Stimulated activated CD4-positive, alpha-beta T cell treated with anti-CD3 and anti-CD28 coated beads, Interleukin-15, amount 100 ng/mL, for 48 hours (primary cell): ENCODE measurements at places on chromosomes 16 and 17.
A peak's percentile ranks its signal among the peaks of the same experiment; 100 is the strongest.

DNA sequence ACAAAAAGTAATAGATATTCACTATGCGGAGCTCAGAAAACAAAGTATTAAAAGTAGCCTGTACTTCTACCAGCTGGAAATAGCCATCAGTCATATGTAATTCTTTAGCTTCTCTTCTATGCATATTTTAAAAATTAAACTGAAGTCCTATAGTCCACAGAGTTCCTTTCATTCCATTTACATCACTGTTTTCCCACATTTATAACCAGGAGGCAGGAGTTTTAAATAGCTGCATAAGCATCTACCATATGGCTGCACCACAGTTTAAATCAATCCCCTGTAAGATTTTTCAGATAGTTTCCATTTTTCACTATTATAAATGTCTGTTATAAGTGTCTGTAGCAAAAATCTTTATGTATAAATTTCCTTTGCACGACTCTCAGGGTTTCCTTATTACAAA lies 45.1 kb downstream of the ZFHX3 start:
- no peak for DNase-seq

- no peak for DNase-seq
These were observed 138.4 kb downstream of the PCTP start for GRCh38 chr17:55889271-55889670.

GRCh38 chr17:5931616-5932015 lies 138.6 kb upstream of the WSCD1 start:
- DNase-seq = no peak

DNA sequence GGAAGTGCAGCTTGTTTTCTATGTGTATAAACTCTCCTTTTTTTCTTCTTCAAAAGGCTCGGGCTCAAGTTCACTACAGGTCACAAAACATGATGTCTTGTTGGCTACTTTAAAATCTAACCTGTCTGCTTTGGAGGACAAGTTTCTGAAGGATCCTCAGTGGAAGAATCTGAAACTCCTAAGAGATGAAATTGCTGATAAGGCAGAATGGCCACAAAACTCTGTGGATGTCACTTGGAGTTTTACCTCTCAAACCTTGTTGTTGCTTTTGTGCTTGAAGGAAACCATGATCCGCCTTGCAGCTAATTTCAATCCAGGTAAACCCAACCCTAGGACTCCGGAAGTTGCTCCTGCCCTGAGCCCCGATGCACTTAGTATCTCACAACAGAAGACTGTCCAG lies 16.5 kb downstream of the TANGO6 start:
- no peak for DNase-seq

DNA sequence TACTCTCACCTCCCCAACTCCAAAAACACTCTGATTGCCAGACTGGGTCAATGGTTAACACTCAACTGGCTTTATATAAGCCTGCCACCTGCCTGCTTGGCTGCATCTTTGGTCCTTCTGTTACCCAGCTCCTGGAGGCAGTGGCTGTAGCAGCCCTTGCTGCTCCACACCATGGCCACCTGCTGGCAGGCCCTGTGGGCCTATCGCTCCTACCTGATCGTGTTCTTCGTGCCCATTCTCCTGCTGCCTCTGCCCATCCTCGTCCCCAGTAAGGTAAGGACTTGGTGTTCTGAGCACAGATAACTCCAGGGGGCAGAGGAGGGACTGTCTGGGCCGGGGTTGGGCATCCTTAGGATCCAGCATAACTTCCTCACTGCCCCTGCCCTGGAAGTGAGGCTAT lies at the start of gene SLC13A2:
Gene SLC13A2 (plus strand): TSS at position 103 of the 400 bp plus-strand sequence. CDS start 69 bp downstream, at position 172.
- DNase-seq = no peak

DNA sequence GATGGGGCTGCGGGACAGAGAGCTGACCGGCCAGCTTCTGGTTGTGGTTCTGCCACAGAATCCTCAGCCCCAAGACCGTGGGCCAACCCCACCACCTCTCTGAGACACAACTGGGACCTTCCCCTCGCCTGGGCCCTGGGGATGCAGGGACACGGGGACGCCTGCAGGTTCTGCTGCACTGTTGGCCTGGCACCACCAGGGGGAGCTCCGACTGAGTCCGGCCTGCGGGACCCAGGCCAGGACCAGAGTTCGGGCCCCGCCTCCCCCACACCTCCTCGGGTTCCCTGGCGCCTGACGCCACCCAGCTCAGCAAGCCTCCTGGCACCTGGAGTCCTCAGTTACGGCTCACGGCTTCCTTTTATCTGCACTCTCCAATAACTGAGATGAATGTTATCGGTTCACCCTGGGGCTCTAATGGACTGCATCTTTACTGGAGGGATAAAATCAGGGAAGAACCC lies 27.3 kb downstream of the TBC1D16 start:
- peak; percentile 78 for DNase-seq

GRCh38 chr16:71569621-71570020 lies 7.3 kb downstream of the TAT start:
- DNase-seq = no peak

- no peak for DNase-seq
These were observed 1.3 kb downstream of the NF1 start for GRCh38 chr17:31096106-31096436.

DNA sequence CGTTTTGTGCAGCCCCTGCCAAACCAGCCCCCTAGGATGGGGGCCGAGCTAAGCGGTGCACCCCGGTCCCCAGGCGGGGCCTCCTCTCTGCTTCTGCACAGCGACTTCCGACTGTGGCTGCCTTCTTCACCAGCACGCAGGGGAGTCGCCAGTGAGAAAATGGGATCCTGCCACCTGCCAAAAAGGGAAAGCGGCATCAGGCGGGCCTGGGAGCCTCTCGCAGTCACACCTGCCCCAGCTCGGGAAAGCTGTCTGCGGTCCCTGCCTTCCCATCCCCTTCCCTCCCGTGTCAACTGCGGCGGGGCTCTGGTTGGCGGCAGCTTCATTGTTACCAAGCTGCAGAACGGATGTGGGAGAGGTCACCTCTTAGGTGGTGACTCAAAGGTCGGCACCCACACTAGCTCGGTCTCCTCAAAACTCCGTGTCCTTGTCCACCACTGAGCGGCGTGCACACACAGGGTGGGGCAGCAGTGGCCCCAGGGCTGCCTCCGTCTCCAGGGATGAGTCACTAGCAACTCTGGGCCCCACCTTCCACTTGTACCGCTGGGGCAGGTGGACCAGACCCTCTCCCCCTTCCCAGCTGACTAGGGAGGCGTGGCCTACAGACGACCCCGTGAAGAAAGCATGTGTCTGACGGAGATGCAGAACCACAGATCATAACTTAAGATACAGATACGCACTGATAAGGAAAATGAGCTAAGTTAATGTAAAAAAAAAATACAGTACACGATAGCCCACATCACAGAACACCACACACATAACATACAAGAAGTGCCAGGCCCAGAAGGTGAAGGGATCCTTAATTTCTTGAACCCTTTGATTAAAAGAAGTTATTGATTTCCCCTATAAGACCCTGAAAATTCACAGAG lies 1.5 kb upstream of the PCYT2 start:
- no peak for DNase-seq

DNA sequence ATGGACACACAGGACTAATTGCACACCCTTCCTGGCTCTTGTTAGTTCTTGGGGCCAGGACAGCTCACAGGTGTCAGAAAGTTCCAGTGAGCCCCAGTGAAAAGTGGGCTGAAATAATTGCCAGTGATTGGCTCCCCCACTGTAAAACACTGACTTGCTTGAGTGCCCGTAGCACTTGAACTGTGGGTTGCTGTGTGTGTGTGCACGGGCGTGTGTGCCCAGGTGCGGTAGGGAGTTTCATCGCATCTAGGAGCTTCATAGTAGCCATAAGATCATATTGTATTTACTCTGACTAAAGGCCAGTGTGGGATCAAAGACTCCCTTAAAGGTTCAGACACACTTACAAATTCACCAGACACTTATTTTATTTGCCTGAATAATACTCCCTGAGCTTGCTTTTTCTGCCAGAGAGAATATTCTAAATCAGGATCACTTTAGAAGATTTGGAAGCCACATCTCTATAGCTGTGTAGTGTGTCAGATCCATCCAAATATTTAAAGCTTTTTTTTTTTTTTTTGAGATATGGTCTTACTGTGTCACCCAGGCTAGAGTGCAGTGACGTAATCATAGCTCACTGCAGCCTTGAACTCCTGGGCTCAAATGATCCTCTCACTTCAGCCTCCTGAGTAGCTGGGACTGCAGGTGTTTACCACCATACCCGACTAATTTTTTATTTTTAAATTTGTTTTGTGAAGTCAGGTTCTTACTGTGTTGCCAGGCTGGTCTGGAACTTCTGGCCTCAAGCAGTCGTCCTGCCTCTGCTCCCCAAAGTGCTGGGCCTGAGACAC lies 11.4 kb downstream of the UNK start:
- no peak for DNase-seq

DNA sequence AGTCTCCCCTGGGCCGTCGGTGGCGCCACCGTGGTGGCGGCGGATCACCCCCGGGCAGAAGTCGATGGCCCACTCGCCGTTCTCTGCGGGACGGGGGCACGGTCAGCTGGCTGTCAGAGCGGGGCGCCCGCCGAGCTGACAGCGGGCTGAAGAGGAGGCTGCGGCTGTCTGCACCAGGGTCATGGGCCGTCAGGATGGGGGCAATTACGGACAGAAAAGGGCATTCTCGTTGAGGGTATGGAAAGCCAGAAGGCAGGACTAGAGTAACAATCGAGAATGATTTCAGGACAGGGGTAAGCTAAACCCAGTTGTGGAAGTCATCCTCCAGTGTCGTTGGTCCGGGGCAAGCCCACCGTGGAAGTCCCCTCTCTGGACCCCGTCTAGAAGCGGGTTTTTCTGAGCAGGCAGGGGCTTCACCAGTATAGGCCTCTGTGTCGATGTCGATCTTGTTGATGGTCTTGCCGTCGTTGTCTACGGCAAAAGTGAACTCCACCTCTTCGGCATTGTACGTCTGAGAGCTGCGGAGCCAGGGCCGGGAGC lies 1.7 kb downstream of the CHRNE start:
- DNase-seq = no peak

GRCh38 chr16:21156767-21157467 lies 1.6 kb upstream of the LDAF1 start:
- no peak for DNase-seq

GRCh38 chr17:6304894-6305612 lies 129.9 kb downstream of the AIPL1 start:
- DNase-seq = no peak

DNA sequence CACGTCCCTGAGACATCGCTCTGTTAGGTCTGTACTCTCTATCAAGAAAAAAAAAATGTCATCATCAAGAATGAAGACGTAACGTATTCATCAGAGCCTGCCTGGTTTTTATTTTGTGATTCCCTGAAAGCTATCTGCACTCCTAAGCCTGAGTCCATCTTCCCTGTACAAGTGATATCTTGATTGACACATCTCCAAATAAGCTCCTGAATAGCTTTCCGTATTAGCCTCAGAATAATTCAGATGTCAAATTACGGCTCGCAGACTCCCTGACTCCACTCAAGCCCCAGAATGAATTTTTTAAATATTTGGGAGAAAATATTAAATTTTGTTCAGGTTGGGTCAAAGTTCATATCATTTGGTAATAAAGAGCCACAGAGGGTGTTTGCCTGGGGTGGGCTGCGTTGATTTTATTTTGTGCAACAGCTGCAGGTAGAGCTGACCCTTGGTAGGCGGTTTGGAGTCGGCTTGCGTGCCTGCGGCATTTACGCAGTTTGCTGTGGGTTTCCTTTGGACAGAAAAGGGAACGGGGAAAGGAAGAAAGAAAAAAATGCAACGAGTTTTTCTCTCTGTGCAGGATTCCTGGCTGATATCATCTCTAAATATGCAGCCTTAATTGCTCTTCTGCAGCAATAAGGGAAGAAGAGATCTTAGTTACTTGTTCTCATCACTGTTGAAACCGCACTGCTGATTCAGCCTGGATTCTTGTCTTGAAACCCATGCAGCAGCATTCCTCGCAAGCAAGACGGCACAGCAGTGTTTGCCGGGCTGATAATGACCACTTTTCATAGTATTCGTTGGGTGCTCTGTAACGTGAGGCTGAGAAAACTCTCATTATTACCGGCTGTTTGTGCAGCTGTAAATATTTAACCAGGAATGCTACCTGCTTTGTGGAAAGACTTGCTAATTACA lies 114.7 kb downstream of the IRX3 start:
- no peak for DNase-seq

GRCh38 chr17:78746263-78746948 lies 35.7 kb downstream of the CYTH1 start:
- DNase-seq = no peak

DNA sequence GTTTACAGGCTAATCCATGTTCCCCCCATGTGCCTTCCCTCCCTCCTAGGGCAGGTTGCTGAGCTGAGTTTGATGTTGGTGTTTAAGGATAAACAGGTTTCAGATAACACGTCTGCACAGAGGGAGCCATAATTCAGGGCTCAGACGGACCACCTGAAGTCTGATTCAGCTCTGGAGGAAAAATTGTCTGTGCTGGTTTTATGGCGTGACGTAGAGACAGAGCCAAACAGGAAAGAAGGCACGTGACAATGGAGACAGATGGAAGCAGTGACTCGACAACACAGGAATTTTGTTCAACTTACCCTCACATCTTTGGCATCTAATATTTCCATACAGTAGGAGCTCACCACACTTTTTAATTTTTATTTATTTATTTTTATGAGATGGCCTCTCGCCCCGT lies 10.7 kb upstream of the USP10 start:
- no peak for DNase-seq

DNA sequence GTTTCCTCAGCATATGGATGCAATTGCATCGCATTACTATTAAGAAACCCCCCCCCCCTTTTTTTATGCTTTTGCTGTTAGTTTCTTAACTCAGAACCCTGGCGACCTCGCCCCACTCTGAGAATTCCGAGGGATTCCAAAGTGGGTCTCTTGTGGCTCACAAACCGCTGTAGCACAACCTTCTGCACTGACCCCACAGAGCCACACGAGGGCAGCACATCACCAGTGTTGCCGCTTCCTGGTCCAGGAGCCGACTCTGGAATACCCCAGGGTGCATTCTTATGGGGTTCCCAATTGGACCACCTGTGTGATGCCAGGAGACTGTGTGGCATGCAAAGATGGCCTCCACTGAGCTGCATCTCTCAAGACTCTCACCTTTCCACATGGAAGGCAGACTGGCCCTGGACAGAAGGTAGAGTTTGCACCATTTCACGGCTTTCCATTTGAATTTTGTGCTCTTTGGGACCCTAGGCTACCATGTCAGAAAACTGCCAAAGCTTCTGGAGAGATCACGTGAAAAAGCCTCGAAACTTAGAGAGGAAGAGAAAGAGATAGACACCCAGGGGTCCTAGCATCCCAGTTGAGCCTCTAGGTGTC lies 432.7 kb upstream of the ASIC2 start:
- DNase-seq = no peak
